Endothelial cell (in vitro differentiated cells): ENCODE measurements at places on chromosomes 16 and 17.

GRCh38 chr16:58025351-58026138, at the start of gene MMP15:
Gene MMP15, plus strand, starts transcription at chr16:58025754. Its CDS starts 597 bp downstream, at chr16:58026351.
- DNase-seq, result peak; percentile 80

- DNase-seq, result no peak
These were observed 1.4 kb upstream of the CYB561 start for GRCh38 chr17:63447471-63448009.

GRCh38 chr17:77432742-77433141, 292.0 kb downstream of the SEC14L1 start:
- no peak for DNase-seq

- no peak for DNase-seq
These were observed 364.1 kb downstream of the CPPED1 start for GRCh38 chr16:12439399-12440227.

DNA sequence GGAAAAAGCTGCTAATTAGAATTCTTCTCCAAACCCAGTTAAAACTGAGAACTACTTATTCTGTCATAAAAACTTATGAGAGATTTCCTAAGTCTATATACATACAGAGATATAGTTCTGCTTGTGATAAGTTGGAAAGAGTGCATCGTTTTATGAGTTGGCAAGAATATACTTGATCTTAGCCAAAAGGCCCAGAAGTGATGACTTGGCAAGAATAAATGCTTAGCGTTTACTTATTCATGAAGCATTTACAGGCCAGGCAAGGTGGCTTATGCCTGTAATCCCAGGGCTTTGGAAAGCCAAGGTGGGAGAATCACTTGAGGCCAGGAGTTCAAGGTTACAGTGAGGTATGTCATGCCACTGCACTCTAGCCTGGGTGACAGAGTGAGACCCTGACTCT, 81.7 kb downstream of the CYB561 start:
- no peak for DNase-seq

DNA sequence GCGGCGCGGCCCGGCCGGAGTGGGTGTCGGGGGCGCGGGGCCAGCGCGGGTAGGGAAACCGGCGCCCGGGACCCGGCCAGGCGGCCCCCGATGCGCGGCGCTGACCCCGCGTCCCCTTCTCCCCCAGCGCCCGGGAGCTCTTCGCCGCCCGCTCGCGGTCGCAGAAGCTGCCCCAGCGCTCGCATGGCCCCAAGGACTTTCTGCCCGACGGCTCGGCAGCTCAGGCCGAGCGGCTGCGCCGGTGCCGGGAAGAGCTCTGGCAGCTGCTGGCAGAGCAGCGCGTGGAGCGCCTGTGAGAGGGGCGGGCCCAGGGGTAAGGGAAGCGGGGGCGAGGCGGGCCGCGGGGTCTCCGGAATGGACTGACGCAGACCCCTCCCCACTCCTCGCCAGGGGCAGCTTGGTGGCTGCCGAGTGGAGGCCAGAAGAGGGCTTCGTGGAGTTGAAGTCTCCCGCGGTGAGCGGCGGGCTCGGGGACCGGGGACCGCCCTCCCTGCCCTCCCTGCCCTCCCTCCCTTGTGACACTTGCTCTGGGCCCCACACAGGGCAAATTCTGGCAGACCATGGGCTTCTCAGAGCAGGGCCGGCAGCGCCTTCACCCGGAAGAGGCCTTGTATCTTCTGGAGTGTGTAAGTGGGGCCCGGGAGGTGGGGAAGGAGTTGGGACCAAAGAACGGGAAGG, 430 bp downstream of the TSEN54 start:
- peak; percentile 40 for DNase-seq

GRCh38 chr17:76153640-76154039, 12.6 kb upstream of the FOXJ1 start:
- DNase-seq, result no peak

DNA sequence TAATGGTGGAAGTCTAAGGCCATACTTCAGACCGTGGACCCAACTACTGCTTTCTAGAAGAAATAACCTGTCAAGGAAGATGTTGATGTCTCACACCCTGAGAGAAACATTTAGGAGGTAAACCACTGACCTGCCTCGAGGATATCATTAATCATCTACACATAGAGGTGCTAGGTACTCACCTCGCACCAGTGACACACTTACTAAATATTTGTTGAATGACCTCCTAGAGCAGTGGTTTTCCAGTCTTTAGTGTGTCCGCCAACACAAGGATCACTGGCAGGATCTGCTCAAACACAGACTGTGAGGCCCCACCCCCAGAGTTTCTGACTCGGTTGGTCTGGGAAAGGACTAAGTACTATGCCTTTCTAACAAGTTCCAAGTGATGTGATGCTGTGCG, 197.4 kb upstream of the CACNG5 start:
- DNase-seq, result no peak

DNA sequence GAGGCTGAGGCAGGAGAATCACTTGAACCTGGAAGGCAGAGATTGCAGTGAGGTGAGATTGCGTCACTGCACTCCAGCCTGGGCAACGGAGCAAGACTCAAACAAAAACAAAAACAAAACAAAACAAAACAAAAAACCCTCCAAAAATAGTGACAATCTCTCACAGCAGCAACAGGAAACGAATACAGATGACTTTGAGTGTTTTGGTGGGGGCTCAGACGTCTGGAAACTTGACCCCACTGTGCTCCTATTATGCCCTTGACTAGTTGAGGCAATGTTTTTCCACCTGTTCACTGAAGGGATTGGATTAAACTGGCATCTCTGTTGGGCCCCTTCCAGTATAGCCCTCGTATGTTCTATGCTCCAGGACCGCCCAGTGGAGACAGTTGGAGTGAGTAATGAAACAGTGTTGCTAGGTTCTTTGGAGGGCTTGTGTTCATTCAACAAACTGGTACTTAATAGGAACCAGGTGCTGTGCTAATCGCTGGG, 167.0 kb downstream of the UTP18 start:
- DNase-seq, result no peak

- DNase-seq, result no peak
These were observed 3.9 kb downstream of the NLRP1 start for GRCh38 chr17:5580367-5580766.

- peak; percentile 43 for DNase-seq
These were observed 117.4 kb downstream of the IRF8 start for GRCh38 chr16:86016201-86016965.

GRCh38 chr16:68696514-68696913, 40.6 kb upstream of the CDH1 start:
- no peak for DNase-seq

- DNase-seq, result no peak
These were observed 160.2 kb upstream of the CHMP6 start for GRCh38 chr17:80831491-80831890.

DNA sequence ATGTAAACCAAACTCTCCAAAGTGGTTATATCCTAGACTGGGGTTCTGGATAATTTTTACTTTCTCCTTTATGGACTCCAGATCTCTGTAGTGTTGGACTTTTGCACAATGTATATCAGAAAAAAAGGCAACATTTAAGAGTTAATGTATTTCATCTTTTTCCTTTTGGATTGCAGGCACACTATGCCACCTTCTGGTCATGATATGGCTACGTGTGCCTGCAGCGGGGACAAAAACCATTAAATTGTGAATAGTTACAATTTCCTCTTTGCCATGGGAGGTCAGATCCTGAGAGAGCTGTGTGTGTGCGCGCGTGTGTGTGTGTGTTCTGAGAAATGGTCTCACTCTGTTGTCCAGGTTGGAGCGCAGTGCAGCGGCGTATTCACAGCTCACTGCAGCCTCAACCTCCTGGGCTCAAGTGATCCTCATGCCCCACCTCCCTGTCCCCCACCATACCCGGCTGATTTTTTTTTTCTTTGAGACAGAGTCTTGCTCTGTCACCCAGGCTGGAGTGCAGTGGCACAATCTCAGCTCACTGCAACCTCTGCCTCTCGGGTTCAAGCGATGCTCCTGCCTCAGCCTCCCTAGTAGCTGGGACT, 4.3 kb upstream of the SGF29 start:
- DNase-seq, result no peak

DNA sequence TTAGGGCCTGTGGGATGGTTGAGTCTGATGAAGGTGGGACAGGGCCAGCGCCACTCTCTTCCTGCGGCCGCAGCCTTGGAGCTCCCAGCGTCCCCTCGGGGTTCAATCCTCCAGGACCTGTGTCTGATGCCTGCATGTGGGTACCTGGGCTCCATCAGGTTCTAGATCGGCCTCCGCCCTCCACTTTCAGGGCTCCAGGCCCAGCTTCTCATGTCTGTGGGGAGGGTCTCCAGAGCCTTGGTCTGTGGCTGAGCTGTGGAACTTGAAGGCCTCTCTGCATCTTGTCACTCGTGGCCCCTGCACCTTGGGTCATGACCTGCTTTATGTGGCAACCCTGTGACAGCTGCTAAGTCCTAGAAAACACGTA, 89.8 kb upstream of the ZNF750 start:
- no peak for DNase-seq

GRCh38 chr16:65958086-65958485, 408.4 kb upstream of the CDH5 start:
- DNase-seq, result no peak
